ENCODE measurements at places on chromosomes 1 and 21.

- DNase-seq = no peak
Observed at GRCh38 chr1:212879947-212880690, 22.0 kb downstream of the FLVCR1 start.

GRCh38 chr21:44421901-44422840, 33.1 kb upstream of the LRRC3 start:
- no peak for DNase-seq

DNA sequence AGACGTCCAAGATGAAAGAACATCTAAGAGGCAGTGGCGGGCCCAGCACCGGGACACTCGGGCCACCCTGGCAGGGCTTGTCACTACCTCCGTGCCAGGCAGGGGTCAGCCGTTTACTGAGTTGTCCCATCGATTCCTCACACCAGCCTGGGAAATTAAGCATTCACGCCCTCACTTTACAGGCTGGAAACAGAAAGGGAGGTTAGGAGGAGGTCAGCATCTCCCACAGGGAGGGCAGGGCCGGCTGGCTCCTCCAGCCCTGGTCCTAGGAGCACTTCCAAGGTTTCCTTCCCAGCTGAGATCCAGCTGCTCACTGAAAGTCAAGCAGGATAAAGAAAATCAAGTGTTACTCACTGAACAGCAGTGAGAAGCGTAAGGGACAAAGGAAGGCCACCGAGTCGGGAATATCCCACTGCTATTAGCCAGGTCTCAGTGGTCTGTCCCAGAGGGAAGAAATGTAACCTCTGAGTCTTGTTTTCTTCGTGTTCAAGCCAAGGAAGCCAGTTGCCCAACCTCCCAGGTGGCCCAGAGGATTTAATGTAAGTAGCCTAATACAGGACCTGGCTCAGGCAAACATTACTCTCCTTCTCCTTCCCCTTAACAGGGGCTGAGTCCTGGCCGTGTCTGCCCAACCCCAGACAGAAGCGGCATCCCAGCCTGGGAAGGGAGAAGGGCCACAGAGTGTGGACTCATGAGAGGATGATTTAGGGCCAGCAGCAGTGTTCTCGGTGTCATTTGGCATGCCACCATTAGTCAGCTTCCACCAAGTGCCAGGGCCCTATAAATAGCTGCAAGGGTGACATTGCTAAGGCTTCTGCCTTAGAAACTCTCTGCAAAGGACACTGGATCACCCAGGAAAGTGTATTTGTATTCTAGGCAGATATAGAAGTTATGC, 203.1 kb upstream of the GALNT2 start:
- no peak for DNase-seq

- DNase-seq = no peak
Observed at GRCh38 chr1:27109103-27109822, 45.7 kb downstream of the SLC9A1 start.

DNA sequence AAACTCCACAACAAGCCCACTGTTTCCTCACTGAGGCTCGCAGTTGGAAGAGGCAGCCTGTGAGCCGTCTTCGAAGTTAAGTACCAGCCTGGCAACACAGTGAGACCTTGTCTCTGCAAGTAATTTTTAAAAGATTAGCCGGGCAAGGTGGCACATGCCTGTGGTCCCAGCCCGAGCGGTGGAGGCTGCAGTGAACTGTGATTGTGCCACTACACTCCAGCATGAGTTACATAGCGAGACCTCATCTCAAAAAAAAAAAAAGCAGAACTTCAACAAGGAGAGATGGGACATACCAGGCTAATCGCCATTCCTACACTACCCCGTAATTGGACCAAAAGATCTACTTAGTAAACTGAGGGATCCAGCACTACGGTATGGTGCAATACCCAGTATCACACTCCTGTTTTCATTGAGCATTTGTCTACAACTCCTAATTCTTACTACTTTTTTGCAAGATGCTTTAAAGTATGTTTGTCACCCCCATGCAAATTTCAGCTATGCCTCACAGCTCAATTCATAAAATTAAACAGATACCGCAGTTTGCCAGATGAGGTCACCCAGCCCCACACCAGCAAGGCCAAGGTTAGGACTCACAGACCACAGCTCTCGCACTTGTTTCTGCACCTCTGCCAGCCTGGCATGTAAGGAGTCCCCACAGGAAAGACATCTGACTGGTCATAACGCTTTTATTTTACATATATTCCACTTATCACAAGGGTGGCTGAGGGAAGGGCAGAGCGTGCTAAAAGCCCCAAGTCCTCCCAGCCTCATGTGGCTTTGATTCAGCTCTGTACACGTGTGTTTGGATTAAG, 21.0 kb downstream of the SDE2 start:
- DNase-seq = no peak

DNA sequence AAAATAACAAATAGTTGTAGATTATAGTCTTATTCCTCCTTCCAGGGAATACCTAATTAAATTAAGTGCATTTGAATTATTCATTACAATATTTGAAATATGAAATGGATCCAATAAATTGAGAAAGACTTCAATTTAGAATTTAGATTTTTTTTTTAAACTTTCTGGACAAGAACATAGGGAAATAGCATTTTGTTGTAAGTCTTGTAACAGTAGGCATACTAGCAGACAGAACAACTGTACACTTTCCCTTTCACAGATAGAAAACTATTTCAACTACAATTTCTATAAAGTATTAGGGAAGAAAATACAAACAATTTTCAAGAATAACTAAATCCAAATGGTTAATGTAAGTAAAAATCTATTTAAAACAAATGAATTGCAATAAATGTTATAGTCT, 577.5 kb downstream of the USP25 start:
- no peak for DNase-seq

DNA sequence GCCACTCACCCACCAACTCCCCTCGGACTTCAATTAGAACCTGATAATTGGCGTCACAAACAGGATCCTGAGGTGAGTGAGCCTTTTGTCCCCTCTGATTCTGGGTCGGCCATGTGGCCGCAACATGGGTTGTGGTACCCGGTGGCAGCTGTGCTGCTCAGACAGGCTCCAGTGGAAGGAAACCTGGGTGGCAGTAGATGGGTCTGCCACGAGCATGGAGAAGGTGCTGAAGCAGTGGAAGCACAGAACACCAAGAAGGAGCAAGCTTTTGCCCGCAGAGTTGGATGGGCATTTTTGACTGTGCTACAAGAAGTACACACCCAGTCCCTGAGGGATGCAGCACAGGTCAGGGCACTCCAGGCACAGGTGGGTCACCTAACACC, 16.5 kb upstream of the UBE2U start:
- DNase-seq = no peak

- DNase-seq = no peak
Observed at GRCh38 chr1:9996624-9997582, at the start of gene RBP7. Gene RBP7 (plus strand): TSS chr1:9997228. CDS start chr1:9997259, 31 bp downstream.

- DNase-seq = no peak
Observed at GRCh38 chr1:20565234-20565633, 12.9 kb downstream of the FAM43B start.

DNA sequence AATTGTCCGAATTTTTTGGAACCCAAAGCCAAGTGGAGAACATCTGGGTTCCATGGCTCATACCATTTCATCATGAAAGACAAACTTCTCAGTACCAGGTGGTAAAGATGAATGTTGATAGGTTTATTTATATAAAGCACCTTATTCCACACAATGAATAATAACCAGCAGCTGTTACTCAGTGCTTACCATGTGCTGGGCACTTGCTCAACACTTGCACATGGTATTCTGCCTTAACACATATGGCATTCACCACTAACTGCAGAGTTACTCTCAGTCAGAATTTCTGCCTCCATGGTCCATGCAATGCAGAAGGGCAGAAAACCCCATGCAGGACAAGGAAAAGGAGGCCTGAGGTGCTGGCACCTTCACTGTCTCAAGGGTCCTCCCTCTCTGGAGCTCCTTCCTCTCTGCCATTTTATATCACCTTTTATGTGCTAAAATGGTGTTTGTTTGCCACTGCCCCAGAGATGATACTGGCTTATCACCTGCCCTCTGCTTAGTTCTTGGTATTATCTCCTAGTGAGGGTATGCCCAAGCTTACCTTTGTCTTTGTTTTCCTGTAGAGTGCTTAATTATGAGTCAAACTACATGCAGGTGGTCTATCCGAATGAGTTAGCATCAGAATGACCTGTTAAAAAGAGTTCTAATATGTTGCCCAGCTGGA, 76.7 kb upstream of the ZNF326 start:
- no peak for DNase-seq

GRCh38 chr1:112769611-112770010, 54.5 kb upstream of the PPM1J start:
- no peak for DNase-seq

GRCh38 chr1:40653851-40654537, 11.5 kb downstream of the RIMS3 start:
- peak; percentile 58 for DNase-seq

DNA sequence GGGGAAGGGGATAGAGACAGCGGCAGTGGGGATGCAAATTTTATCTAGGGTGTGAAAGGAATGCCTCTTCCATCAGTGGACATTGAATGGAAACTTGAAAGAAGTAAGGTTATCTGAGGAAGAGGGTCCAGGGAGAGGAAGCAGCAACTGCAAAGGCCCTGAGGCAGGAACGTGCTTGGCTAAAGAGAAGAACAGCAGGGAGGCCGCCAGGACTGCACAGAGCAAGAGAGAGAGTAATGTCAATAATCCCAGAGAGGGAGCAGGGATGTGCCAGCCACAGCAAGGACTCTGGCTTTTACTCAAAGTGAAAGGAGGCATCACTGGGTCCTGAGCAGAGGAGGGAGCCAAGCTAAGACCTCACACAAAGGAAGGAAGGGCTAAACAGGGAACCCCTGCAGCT, 50.9 kb downstream of the KCND3 start:
- no peak for DNase-seq

DNA sequence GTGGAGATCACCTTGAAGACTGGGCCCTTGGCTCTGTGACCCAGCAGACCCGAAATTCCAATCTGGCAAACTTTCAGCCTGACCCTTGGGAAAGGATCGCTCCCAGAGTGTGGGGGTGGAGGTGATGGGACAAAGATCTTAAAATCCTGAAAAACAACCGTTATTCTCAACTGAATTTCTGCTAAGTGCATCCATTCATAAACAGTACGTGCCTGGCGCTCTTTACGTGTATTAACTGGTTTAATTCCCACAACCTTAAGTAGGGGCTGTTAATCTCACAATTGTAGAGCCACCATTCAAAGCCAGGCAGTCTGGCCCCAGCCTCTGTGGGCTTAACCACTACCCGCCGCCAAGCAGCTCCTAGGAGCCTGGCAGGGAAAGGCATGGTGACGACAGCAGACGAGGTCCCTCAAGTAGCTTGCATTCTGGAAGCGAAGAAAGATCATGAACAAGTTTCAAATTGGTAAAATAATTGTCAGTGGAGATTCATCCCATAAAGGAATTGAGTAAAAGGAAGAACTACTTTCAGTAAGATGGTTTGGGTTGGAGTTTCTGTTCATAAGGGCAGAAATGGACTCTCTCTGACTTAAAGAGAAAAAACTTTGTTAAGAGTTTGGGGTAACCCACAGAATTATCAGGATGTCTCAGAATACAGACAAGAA, 11.4 kb upstream of the RGS16 start:
- no peak for DNase-seq

- no peak for DNase-seq
Observed at GRCh38 chr1:171257607-171258076, 9.3 kb downstream of the FMO1 start.

- DNase-seq = no peak
Observed at GRCh38 chr1:178881950-178882349, 11.1 kb upstream of the ANGPTL1 start.

GRCh38 chr1:115802416-115802815, 33.9 kb upstream of the CASQ2 start:
- DNase-seq = no peak

DNA sequence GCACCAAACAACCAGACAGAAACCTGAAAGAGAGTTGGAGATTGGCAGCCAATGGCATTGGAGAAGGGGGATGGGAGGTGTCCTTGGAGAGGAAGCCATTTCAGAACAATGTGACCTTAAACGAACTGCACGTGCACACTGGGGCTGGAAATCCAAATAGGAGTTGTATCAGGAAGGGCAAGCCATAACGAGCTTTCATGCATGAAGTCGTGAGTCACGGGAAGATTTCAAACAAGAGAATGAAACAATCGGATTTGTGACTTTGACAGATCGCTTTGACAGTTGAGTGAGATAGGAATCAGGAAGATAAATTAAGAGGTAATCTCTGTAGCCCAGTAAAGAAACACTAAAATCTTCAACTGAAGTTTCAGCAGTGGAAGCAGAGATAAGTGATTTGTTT, 445.8 kb upstream of the ZP4 start:
- peak; percentile 22 for DNase-seq

GRCh38 chr1:221457685-221458446, 284.0 kb downstream of the DUSP10 start:
- DNase-seq = peak; percentile 62

- no peak for DNase-seq
Observed at GRCh38 chr1:157288996-157289395, 150.8 kb upstream of the ETV3 start.

- DNase-seq = no peak
Observed at GRCh38 chr1:43705982-43706597, 1.2 kb upstream of the ST3GAL3 start.

DNA sequence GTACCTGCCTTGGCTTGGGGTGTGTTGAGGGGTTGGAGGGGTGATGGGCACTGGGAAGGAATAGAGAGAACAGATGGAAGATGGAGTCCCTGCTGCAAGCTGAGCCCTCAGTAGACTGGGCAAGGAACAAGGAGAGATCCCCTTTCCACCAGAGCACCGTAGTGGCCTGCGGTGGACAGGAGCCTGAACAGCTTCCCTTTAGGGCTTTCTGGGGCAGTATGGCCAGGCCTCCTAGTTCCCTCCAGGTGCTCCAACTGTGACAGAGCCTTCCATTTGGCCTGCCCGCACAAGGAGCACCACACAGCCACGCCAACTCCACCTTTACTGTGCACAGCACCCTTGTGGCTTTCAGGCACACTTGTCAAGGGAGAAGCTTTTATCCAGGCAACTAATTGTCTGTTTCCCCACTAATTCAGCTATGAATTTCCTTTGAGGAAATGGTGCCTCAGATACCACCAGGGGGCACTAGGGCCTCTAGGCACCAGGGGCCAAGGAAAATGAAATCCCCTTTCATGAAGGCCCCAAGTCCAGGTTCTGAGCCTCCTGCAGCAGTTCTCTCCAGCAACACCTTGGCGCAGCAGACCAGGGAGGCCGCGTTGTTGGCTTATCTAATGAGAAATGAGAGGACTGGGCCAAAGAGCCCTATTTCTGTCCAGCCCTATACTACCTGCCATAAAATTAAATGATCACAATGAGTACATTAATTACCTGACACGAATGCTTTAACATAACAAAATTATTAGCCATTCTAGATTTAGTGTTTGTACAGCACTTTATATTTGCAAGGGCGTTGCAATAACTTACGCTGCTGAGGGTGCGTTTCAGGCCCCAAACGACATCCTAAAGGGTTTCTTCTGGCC, 23.1 kb upstream of the ERI3 start:
- DNase-seq = peak; percentile 39

DNA sequence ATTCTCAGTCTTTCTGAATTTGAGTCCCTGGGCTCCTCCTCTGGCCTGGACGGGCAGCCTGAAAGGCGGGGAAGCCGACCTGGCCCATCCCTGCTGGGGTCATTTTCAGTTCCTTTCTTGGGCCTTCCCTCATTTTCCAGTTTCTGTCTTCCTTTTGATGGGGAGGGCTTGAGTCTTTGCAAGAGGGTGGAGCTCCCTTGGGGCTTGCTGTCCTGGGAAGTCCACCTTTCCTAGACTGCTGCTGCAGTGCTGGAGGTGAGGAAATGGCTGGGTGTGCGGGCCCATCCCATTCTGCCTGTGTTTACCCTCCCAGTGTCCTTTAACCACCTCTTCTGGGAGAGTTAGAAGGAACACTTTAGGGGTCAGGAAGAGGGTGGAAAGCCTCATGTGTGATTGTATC, 40.4 kb upstream of the SYNC start:
- no peak for DNase-seq

GRCh38 chr1:99751877-99752504, 14.4 kb downstream of the FRRS1 start:
- DNase-seq = no peak
